ENCODE measurements at places on chromosomes 5 and 9.

GRCh38 chr9:70581214-70581954 lies 166.9 kb upstream of the KLF9 start:
- no peaks in the 10 kb centered on the region for H3K4me1 ChIP-seq
- no peak for DNase-seq
- no peak overlapping the region for H3K4me3 ChIP-seq
- no peak overlapping the region for H3K27ac ChIP-seq
- no peaks in the 10 kb centered on the region for H3K36me3 ChIP-seq

GRCh38 chr5:149228618-149229297 lies 42.9 kb upstream of the AFAP1L1 start:
- H3K4me1 ChIP-seq = no peaks in the 10 kb centered on the region
- peaks cover 3% of the 10 kb centered on the region for H3K27me3 ChIP-seq

- H3K27me3 ChIP-seq = peaks cover 43% of the 10 kb centered on the region
- DNase-seq = no peak
- H3K4me1 ChIP-seq = peaks cover 23% of the 10 kb centered on the region
- no peaks in the 10 kb centered on the region for H3K36me3 ChIP-seq
- H3K27ac ChIP-seq = no peak overlapping the region
- no peak overlapping the region for H3K4me3 ChIP-seq
Measured at GRCh38 chr9:122121391-122121790, 28.3 kb upstream of the TTLL11 start.

- H3K4me1 ChIP-seq = no peaks in the 10 kb centered on the region
- H3K27me3 ChIP-seq = no peaks in the 10 kb centered on the region
- no peak for DNase-seq
- no peaks in the 10 kb centered on the region for H3K36me3 ChIP-seq
- H3K4me3 ChIP-seq = no peak overlapping the region
Measured at GRCh38 chr9:4141296-4141695, 158.6 kb downstream of the GLIS3 start.

- no peaks in the 10 kb centered on the region for H3K36me3 ChIP-seq
- H3K27ac ChIP-seq = no peak overlapping the region
- no peaks in the 10 kb centered on the region for H3K27me3 ChIP-seq
- no peaks in the 10 kb centered on the region for H3K4me1 ChIP-seq
Measured at GRCh38 chr5:135304352-135305221, 94.4 kb downstream of the MACROH2A1 start.

DNA sequence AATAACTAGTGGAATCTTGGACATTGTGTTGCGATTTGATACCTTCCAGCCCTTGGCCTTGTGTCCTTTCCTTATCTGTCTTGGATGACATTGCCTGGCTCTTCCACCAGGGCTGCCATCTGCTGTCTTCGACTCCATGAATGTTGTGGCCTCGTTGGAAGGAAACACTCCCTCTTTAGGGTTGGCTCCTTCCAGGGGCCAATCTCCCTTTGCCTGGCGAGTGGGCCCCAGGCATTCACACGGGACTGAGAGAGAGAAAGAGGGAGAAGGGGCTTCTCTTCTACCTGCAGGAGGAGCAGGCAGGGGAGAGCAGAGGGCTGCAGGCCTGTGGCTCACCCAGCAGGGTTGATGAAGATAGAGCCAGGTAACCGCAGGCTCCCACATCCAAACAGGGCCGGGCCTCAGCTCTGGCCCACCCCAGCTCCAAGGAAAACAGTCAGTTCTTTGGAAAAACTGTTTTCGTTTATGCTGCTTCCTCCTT lies 31.3 kb downstream of the FGF1 start:
- no peaks in the 10 kb centered on the region for H3K36me3 ChIP-seq
- peaks cover 15% of the 10 kb centered on the region for H3K27me3 ChIP-seq
- H3K27ac ChIP-seq = no peak overlapping the region
- H3K4me1 ChIP-seq = peaks cover 4% of the 10 kb centered on the region
- no peak overlapping the region for H3K4me3 ChIP-seq

GRCh38 chr9:128798896-128799295 lies 11.8 kb downstream of the TBC1D13 start:
- H3K36me3 ChIP-seq = peaks cover 64% of the 10 kb centered on the region
- H3K4me1 ChIP-seq = no peaks in the 10 kb centered on the region
- H3K4me3 ChIP-seq = no peak overlapping the region
- H3K27me3 ChIP-seq = no peaks in the 10 kb centered on the region
- no peak overlapping the region for H3K27ac ChIP-seq

- no peak overlapping the region for H3K27ac ChIP-seq
- H3K36me3 ChIP-seq = no peaks in the 10 kb centered on the region
- H3K4me1 ChIP-seq = no peaks in the 10 kb centered on the region
- H3K4me3 ChIP-seq = no peak overlapping the region
- DNase-seq = no peak
Measured at GRCh38 chr5:42621662-42622061, 135.0 kb upstream of the CCDC152 start.

DNA sequence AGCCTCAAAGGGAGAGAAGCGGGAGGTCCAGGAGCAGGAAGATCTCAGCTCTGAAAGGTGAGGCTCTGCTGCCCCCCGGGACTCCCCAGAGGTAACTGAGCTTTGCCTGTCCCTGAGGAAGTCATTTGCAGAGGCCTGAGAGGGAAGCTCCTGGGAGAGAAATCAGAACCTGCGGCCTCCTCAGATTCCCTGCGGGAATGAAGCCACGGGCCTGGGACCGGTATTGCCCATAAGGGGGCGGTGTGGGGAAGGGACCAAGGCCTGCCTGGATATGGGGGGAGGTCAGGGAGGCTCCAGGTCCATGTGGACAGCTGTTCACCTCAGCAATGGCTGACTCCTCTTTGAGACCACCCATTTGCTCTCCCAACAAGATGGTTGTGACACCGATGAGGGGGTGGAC lies 1.3 kb downstream of the SPATA31E1 start:
- peaks cover 10% of the 10 kb centered on the region for H3K4me1 ChIP-seq
- no peak for DNase-seq
- no peaks in the 10 kb centered on the region for H3K27me3 ChIP-seq

DNA sequence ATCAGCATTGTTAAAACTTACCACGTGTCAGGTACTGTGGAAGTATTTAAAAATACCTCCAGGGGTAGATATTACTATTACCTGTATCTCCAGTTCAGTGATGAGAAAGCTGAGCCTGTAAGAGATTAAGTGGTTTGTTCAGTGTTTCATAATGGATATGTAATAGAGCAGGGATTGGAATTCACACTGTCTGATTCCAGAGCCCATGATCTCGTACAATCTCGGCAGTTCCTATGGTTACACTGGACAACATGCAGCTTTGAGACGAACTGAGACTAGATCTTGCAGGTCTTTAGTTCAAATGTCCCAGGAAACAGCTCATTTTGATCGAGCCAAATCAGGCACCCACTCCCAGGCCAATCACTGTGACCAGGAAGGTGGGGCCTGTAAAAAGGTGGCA lies 8.8 kb upstream of the RASGRF2 start:
- no peak overlapping the region for H3K27ac ChIP-seq
- no peaks in the 10 kb centered on the region for H3K36me3 ChIP-seq
- DNase-seq = no peak
- no peaks in the 10 kb centered on the region for H3K4me1 ChIP-seq
- no peak overlapping the region for H3K4me3 ChIP-seq

- H3K27ac ChIP-seq = no peak overlapping the region
- no peak overlapping the region for H3K4me3 ChIP-seq
- H3K4me1 ChIP-seq = peaks cover 39% of the 10 kb centered on the region
- no peak for DNase-seq
- no peaks in the 10 kb centered on the region for H3K27me3 ChIP-seq
Measured at GRCh38 chr5:10370931-10371330, 17.4 kb downstream of the MARCHF6 start.

DNA sequence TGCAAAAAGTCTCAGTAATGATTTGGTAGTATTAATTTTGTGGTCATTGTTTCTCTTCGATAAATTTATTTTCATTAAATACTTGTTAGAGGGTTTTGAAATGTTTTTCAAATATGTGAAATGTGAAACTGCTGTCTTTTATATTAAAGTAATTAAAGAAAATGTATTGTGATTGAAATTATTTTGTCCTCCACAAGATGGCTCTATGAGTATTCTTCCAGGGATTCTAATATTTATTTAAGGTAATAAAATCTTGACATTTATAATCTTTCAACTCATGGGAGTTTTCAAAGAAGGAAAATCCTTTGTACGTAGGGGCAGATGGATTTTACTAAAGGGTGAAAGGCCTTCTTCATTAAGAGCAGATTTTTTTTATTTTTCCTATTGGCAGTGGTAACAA lies 19.3 kb downstream of the ISOC1 start:
- no peak overlapping the region for H3K27ac ChIP-seq
- H3K4me1 ChIP-seq = no peaks in the 10 kb centered on the region
- DNase-seq = no peak
- no peaks in the 10 kb centered on the region for H3K27me3 ChIP-seq

GRCh38 chr5:113223831-113224604 lies 210.8 kb downstream of the TSSK1B start:
- DNase-seq = no peak
- no peaks in the 10 kb centered on the region for H3K27me3 ChIP-seq
- H3K36me3 ChIP-seq = no peaks in the 10 kb centered on the region
- H3K27ac ChIP-seq = no peak overlapping the region

GRCh38 chr9:89993678-89994630 lies 389.1 kb downstream of the GADD45G start:
- H3K4me1 ChIP-seq = no peaks in the 10 kb centered on the region
- H3K4me3 ChIP-seq = no peak overlapping the region
- no peaks in the 10 kb centered on the region for H3K27me3 ChIP-seq
- H3K27ac ChIP-seq = no peak overlapping the region

DNA sequence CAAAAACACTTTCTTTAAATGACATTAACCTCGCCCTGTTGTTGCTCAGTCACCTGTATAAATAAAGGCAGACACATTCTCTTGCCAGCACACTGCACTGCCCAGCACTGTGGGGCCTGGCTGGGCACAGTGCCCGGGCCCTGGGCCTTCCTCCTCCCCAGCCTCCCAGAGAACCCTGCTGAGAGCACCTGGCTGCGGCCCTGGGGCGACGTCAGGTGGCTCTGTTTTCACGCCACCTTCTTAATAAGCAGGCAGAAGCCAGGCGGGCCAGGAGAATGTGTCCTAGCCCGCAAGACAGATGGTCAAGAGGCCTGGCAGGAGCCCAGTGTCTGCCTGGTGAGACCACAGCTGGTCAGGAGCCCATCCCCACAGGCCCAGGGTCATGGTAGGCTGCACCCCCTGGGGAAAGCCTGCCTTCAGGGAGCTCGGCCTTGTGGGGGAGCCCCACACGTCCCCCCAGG lies 8.2 kb upstream of the AGPAT2 start:
- H3K36me3 ChIP-seq = no peaks in the 10 kb centered on the region
- no peak for DNase-seq
- H3K27ac ChIP-seq = no peak overlapping the region
- no peak overlapping the region for H3K4me3 ChIP-seq
- H3K4me1 ChIP-seq = no peaks in the 10 kb centered on the region
- H3K27me3 ChIP-seq = no peaks in the 10 kb centered on the region

DNA sequence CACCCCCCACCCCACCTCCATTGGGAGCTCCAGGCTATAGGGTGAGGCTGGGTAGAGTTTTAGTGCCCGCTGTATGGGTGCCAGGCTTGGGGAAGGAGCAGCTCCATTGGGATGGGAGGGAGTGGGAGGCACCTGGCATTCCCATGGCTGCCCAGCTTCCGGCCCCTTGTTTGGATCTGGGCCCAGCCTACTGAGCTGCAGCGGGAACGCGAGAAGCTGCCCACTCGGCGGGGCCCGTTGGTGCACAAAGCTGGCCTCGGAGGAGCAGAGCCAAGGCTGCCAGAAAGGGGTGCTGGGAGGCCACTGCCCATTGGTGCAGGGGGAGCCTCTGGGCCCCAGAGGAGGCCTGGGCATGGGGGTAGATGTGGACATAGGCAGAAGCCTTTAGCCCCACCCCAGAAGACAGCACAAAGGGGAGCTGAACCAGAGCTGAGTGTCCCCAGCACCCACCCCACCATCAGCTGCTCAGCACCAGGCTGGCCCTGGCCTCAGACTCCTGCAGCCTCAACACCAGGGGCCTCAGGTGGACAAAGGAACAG lies 4.4 kb downstream of the LCN9 start:
- no peak overlapping the region for H3K4me3 ChIP-seq
- H3K4me1 ChIP-seq = no peaks in the 10 kb centered on the region
- H3K27me3 ChIP-seq = peaks cover 32% of the 10 kb centered on the region
- H3K36me3 ChIP-seq = no peaks in the 10 kb centered on the region
- H3K27ac ChIP-seq = no peak overlapping the region

DNA sequence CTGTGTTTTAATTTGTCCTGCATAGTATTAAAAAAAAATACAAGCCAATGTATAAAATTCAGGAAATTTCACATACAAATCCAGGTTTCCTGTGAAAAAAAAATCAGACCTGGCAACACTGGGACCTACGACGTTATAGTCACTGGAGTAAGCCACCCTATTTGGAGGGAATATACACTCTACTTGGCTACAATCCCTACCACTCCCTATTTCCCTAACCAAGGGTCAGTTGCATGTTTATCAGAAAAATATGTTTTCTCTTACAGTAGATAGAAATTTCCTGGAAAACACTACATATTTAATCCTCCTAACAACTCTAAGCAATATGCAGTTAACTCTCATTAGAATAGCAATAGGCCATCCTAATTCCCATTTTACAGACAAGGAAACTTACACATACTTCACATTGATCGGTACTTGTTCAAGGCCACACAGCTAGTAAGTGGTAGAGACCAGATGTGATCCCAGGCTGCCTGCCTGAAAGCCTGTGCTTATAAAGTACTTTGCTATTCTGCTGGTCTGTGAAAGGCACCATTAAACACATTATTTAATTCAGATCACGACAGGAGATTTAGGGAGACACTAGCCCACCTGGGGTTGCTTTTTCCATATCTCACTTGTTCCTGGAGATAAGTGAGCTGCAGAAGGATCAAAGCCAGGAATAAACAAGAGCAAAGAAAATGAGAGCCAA lies 70.8 kb downstream of the MFAP3 start:
- no peak overlapping the region for H3K27ac ChIP-seq
- no peak overlapping the region for H3K4me3 ChIP-seq
- no peaks in the 10 kb centered on the region for H3K4me1 ChIP-seq
- no peaks in the 10 kb centered on the region for H3K27me3 ChIP-seq
- no peak for DNase-seq
- no peaks in the 10 kb centered on the region for H3K36me3 ChIP-seq

DNA sequence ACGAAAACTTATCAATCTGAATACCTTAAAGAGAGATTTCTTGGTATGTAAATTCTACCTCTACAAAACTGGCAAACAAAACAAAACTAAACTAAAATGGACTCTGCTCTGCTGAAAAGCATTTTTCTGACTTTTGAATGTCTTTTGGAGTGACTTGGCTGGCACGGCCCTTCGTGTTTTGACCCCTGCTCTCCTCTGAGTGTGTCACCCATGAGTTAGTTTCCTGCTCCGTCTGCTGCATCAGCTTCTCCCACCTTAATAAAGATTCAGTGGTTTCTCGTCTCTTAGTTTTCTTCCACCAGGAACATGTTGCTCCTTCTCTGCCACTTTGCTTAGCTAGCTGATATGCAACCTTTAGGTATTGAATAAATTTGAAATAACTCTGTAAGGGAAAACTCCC lies 1084.0 kb upstream of the CDH18 start:
- H3K4me3 ChIP-seq = no peak overlapping the region
- H3K27ac ChIP-seq = no peak overlapping the region
- DNase-seq = no peak
- no peaks in the 10 kb centered on the region for H3K27me3 ChIP-seq

DNA sequence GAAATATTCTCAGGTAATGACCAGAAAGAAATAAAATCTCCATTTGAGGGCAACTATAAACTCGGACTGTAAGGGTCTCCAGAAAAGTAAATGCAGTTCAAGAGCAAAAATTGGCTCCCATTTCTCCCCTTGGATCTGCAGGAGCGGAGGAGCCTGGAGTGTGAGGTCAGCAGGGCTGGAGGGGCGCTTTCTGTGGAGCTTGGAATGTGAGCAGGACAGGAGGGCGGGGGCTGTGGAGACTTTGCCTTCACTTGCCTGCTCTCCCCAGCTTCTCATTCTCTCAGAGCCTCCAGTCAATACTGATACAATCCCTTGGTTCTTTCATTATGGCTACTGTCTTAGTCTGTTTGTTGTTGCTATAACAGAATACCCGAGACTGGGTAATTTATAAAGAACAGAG lies 162.8 kb upstream of the ANKH start:
- no peaks in the 10 kb centered on the region for H3K4me1 ChIP-seq
- no peaks in the 10 kb centered on the region for H3K36me3 ChIP-seq
